ENCODE measurements at places on chromosomes 2 and 18.

DNA sequence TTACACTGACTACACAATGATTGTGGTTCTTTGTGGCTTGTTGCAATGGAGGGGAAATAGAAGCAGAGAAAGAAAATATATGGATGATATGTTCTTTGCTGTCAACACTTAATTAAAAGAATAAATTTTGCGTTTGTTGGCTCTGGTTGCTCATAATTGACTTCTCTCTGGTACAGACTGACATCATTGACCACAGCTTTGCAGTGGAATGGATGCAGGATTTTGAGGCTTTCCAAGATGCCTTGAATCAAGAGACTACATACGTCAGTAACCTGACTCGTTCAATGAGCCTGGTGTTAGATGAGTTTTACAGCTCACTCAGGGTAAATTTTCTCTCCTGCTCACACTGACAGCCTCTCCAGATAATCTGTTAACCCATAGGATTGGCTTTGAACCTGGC, 9.9 kb downstream of the GPN1 start:
- no peak for DNase-seq

DNA sequence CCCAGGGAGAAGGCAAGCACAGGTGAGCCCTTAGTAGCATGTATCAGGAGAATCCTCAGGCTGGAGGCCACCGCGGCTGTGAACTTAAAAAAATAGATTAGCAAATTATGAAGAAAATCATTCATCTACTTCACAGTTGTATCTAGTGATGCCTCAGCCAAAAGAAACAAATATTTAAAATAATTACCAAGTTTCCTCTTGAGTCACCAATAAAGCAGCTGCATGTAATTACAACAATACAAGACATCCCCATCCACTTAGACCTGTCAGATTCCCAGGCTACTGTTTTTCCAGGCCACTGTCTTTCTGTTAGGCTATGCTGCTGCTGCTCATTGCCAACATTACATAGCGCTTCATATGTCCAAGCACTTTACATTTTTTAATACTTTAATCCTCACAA, 54.6 kb upstream of the PHLPP1 start:
- DNase-seq: no peak

DNA sequence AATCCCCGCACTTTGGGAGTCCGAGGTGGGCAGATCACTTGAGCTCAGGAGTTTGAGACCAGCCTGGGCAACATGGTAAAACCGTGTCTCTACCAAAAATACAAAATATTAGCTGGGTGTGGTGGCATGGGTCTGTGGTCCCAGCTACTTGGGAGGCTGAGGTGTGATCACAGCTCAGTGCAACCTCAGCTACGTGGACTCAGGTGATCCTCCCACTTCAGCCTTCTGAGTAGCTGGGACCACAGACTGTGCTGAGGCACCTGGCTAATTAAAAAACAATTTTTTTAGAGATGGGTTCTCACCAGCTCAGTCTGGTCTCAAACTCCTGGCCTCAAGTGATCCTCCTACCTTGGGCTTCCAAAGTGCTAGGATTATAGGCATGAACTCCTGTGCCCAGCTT, 23.4 kb downstream of the ANKRD12 start:
- no peak for DNase-seq

GRCh38 chr2:121705390-121705789, 31.3 kb downstream of the NIFK start:
- DNase-seq: no peak

GRCh38 chr2:158953926-158954763, 14.3 kb upstream of the TANC1 start:
- DNase-seq: peak; percentile 44

DNA sequence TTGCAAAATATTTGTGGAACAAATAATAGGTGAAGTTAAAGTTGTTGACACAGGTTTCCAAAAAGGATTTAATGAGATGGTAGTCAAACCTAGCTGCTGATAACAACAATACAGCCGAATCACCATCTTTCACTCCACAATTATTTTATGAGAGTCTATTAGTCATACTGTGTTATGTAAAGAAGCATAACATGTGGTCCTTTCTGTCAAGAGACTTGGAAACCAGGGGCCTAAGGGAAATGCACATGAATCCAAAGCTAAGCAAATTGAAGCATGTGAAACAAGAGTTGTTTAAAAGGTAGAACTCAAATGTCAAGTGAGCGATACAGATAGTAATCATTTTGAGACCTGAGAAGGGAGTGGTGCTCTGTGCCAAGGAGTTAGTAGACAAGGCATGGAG, 16.0 kb downstream of the CD28 start:
- no peak for DNase-seq

DNA sequence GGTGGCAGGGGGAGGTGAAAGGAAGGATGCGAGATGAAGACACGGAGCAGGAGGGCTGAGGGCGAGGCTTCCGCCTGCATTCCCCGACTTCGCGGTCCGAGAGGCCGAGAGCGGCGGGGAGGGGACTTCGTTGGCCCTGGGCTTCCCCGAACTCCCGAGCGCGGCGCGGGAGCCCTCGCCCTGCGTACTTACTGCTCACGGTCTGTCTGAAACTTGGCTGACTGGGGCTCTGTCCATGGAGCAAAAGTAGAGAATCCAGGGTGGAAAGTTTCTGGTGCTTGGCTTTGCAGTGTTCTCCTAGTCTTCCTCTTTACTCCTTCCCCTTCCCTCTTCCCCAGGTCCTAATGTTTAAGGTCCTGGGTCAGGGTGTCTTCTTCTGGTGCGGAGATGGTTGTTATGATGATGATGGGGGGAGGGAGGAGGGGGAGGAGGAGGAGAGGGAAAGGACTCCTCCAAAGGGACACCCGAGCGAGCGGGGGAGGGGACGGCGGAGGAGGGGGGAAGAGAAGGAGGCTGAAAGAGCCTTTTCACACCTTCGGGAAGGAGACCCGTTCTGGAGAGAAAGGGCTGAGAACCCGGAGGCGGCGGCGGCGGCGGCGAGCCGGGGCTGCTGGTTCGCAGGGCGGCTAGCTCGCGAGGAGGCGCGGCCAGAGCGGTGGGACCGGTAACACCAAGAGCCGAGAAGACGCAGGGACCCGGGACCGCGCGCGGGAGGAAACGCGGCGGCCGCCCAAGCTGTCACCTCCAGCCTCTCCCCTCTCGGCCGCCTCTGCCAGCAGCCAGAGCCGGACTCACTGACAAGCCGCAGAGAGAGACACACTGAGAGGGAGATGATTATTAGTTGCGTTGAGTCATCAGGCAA, at the start of gene SATB2:
Gene SATB2 (minus strand): TSS at position 793 of the 862 bp plus-strand sequence. CDS start 1,902 bp downstream, outside the sequence.
- peak; percentile 50 for DNase-seq

GRCh38 chr2:46053564-46053963, 243.6 kb upstream of the EPAS1 start:
- DNase-seq: no peak
